Stimulated activated CD4-positive, alpha-beta T cell treated with anti-CD3 and anti-CD28 coated beads, Interleukin-12 subunit alpha, Interleukin-12 subunit beta, amount 100 ng/mL, for 48 hours (primary cell): ENCODE measurements at places on chromosomes 6 and 20.

- DNase-seq = no peak
Measured at GRCh38 chr20:1517010-1517409, 25.8 kb upstream of the SIRPB2 start.

DNA sequence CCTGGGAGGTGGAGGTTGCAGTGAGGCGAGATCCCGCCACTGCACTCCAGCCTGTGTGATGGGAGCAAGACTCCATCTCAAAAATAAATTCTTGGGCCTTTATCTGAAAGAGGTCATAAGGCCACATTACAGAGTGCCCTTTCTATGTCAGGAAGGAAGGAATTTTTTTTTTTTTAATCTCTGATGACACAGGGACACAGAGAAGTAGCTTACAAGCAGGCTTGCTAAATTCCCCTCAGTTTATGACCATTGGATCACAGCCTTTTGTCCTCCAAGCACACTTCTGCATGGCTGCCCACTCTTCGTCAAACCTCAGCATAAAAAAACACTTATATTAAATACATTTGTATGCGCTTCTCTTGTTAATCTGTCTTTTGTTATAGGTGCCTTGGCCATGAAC lies 7.5 kb upstream of the IFNGR1 start:
- DNase-seq = no peak

GRCh38 chr6:163218361-163218894 lies 196.1 kb upstream of the QKI start:
- no peak for DNase-seq

GRCh38 chr20:59589086-59589684 lies 15.2 kb upstream of the PHACTR3 start:
- no peak for DNase-seq
